Activated naive CD4-positive, alpha-beta T cell treated with Interleukin-2 at 50 U/mL for 16 hours (primary cell): ENCODE measurements at places on chromosomes 2 and 18.

DNA sequence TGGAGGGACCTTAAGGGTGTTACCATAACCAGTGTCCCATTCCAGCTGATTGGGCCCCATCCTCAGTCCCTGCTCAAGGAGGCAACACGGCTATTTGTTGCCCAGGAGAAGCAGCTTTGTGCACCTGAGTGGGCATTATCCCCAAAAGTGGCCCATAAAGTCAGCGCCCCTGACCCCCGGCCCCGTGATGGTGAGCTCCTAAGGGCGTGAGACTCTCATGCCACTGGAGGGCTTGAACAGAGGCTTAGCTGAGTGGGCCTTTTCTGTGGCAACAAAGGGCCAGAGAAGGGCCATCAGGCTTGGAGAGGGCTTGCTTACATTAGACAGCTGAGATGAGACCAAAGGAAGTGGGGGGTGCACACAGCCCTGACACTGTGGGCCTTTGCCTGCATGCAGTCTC, 99.2 kb upstream of the RAB6C start:
- no peak for DNase-seq

DNA sequence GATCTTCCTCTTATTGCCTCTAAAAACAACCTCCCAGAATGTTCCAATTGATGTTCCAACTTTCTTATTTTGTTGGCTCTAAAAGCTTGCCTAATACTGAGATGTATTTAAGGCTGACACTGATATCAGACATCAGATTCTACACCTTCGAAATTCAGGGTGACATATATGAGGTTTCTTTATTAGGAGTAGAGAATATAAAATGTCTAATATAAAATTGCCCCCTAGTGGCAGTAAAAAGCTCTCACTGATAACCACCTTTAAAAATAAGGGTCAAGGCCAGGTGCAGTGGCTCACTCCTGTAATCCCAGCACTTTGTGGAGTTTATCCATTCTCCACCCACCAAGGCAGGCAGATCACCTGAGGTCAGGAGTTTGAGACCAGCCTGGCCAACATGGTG, 789.7 kb upstream of the SLC39A10 start:
- no peak for DNase-seq

DNA sequence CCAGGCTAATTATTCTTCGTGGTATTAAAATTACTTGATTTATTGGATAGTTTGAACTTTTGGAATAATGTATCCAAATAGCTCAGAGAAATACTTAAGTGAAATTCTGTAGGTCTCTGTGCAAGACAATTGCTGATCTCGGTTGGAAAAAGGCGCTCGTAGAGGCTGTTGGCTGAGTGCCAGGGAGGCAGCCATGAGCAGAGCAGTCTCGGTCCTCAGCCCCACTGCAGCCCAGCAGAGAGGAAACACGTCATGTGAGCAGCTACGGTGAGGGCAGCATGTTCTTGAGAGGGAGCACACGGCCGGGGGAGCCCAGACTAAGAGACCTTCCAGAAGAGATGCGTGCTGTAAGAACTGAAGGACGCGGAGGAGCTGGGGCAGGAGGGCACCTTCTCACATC, 42.5 kb downstream of the DCDC2C start:
- no peak for DNase-seq

- no peak for DNase-seq
These were observed 52.5 kb downstream of the SATB2 start for GRCh38 chr2:199405241-199405640.

- no peak for DNase-seq
These were observed 13.5 kb upstream of the PRLH start for GRCh38 chr2:237552908-237553307.
